ENCODE measurements at places on chromosomes 5 and 9.

DNA sequence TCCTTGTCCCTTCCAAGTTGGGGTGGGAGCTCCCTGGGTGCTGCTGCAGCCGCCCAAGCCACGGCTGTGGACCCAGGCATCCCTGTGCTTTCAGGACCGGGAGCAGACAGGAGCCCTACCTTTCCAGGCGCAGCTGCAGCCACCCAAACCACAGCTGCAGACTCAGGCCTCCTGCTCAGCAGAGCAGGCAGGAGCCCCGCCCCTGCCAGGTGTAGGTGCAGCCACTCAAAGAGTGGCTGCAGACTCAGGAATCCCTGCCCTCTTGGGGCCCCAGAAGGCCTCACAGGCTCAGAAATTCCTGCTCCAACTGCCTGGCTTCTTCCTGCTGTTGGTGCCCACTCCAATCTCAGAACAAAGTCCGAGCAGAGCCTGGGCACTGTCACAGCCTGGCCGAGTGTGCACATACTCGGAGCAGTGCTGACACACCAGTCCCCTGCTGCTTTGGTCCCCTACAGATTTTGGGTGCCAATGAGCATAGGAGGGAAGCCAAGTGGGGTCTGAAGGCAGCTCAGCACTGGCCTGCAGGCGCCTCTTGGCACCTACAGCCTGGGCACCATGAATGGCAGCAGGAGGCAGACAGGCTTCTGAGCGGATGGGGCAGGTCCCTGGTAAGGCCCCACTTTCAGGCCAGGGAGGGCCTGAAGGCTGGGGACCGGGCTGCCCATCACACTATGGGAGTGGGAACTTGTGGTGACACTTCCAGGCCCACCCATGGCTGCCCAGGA lies 6.0 kb upstream of the TESK1 start:
- DNase-seq, result no peak

GRCh38 chr5:181054871-181055459 lies 14.9 kb downstream of the BTNL9 start:
- no peak for DNase-seq

- DNase-seq, result no peak
Observed at GRCh38 chr5:161966564-161966963, 101.0 kb upstream of the GABRG2 start.

DNA sequence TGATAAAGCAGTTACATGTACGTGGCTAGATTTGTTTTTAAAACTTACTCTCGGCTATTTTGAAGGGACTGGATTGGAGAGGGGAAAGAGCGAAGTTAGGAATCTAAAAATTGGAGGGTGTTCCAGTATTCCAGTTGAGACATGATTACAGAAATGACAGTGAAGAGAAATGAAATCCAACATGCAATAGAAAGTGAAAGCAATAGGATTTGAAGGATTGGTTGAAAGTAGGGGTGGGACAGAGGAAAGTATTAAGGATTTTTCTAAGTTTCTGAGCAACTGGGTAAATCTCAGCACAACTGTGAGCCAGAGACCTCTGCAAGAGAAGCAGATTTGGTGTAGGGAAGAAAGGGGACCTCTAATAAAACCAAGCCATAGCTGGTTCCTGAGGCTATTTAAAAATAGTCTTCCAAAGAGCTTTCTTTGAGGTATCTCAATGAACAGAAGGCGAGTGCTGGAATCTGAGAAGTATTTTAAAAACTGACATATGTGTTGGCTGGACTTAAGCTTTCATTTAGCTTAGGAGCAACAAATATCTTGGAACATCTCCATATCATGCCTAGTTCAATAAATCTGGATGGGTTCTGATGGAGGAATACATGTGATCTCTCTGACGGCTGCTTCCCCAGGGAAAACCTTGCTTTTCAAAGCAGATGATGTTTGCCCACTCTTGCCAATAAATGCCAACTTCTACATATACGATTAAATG lies 110.4 kb upstream of the IFNK start:
- no peak for DNase-seq

DNA sequence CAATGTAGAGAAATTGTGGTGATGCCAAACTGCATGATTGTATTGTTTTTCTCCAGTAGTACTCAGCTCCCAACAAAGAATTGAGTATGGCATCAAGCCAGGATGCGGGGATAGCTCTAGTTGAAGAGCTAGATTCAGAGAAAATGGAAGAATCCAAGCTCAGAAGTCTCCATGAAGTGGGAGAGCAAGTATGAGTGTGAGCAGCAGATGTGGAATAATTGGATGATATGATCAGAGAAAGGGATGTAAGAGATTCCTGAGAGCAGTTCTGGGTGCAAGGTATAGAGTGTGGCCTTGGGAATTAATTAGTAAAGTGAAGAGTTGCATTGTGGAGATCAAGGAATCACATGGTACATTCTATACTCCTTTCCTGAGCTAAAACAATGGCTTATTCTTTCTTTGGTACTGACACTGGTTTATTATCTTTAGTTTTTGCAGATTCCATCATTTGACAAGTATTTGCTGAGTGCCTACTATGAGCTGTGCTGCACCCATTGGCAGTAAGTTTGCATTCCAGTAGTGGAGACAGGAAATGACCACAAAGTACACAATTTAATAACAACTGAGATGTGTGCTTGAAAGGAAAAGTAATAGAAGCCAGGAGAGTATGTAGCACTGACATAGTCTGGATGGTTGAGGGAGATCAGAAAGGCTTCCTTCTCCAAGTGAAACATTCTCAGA lies 177.1 kb downstream of the CPLANE1 start:
- peak; percentile 16 for DNase-seq

- DNase-seq, result peak; percentile 16
Observed at GRCh38 chr5:83321483-83322055, 150.0 kb upstream of the VCAN start.

GRCh38 chr5:2894316-2894715 lies 142.8 kb upstream of the IRX2 start:
- no peak for DNase-seq

DNA sequence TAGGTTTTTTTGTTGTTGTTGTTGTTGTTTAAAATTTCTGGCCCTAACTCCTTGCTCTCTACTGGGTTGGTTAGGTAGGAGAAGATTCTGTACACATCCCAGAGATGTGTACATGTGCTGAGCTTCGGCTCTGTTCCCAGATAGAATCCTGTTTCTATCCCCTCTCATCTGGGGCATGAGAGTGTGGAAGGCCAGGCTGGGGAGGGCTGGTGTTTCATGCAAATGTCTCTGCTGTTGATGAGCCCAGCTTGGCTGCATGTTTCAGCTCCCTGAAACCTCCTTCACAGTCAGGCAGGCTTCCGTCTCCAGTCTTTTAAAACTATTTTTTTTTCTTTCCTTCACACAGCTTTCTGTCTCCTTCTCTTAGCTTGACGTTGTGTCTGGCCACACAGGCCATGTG lies 526.9 kb upstream of the KLF4 start:
- no peak for DNase-seq

- no peak for DNase-seq
Observed at GRCh38 chr5:56638061-56638621, 177.2 kb upstream of the MAP3K1 start.

DNA sequence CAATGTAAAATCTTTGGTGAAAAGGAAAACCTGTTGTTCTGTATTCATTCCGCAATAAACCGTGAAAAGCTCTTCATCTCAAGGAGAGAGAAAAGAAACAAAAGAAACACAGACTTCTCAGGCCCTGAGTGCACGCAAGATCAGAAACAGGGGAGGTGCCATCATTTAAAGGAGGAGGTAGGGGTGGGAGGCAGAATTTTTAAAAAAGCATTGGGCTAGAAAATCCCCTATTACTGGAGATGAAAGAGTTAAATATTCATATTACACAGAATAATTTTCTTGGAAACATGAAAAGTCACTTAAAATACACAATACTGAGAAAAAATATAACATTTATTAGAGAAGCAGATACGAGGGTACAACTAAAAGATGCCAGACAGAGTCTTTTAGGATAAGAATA lies 56.3 kb downstream of the USP20 start:
- DNase-seq, result no peak

- no peak for DNase-seq
Observed at GRCh38 chr5:115072266-115073064, 97.2 kb downstream of the TRIM36 start.

- no peak for DNase-seq
Observed at GRCh38 chr9:12604164-12604821, 88.9 kb upstream of the TYRP1 start.

GRCh38 chr5:57778501-57779091 lies 296.0 kb upstream of the ACTBL2 start:
- no peak for DNase-seq

All from AG09319 (cell line).